ENCODE measurements at places on chromosomes 6 and 20.

GRCh38 chr6:110527516-110527915, 51.1 kb upstream of the SLC22A16 start:
- DNase-seq, result no peak

- DNase-seq, result no peak
These were observed 58.5 kb downstream of the GRM1 start for GRCh38 chr6:146087386-146087785.

DNA sequence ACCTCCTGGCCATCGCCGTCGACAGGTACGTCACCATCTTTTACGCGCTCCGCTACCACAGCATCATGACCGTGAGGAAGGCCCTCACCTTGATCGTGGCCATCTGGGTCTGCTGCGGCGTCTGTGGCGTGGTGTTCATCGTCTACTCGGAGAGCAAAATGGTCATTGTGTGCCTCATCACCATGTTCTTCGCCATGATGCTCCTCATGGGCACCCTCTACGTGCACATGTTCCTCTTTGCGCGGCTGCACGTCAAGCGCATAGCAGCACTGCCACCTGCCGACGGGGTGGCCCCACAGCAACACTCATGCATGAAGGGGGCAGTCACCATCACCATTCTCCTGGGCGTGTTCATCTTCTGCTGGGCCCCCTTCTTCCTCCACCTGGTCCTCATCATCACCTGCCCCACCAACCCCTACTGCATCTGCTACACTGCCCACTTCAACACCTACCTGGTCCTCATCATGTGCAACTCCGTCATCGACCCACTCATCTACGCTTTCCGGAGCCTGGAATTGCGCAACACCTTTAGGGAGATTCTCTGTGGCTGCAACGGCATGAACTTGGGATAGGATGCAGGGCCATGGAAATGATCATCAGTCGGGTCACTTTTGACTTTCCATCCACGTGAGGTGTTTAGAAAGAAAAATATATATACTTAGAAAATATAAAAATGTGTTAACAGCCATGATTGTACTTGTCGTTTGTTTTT, 868 bp downstream of the MC3R start:
- no peak for DNase-seq

- DNase-seq, result no peak
These were observed 117.5 kb downstream of the RIN2 start for GRCh38 chr20:19875376-19876221.

DNA sequence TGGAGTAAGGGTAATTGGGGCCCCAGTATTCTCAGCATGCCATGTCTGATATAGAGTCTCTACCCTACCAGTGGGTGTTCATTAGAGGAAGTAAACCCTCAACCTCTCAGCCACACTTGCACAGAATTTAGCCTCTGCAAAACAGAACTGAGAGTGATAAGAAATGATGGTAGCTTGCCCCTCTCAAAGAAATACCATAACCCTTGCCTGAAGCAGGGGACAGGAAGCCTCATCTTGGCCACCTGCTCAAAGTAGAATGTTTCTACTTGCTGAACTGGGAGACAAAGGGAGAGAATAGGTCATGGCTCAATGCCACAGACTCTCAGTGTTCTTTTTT, 33.7 kb downstream of the SPTLC3 start:
- DNase-seq, result no peak

DNA sequence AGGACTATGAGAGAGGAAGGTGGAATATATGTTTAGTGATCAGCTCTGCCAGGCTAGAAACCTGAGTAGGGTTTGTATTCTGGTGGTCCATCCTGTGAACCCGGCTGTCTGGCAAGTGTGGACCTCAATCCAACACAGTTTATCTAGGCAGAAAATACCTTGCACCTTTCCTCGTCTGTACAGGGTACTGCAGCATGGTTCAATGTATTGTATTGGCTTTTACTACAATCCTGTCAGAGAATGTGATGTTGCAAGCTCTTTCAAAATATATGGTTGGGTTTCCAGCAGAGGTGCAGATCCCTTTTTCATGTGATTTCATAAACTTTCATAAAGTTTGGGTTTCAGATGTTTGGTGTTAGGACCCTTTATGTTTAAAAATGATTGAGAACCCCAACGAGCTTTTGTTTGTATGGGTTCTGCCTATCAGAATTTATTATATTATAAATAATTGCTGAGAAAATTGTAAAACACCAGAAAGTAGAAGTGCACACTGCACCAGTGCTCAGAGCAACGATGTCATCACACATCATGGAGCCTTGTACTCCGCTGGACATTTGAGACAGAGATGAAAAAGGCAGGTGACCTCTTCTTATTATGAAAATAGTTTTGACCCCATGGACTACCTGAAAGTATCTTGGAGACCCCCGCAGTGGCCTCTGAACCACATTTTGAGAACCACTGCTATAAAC, 106.6 kb downstream of the RTN4IP1 start:
- DNase-seq, result no peak

DNA sequence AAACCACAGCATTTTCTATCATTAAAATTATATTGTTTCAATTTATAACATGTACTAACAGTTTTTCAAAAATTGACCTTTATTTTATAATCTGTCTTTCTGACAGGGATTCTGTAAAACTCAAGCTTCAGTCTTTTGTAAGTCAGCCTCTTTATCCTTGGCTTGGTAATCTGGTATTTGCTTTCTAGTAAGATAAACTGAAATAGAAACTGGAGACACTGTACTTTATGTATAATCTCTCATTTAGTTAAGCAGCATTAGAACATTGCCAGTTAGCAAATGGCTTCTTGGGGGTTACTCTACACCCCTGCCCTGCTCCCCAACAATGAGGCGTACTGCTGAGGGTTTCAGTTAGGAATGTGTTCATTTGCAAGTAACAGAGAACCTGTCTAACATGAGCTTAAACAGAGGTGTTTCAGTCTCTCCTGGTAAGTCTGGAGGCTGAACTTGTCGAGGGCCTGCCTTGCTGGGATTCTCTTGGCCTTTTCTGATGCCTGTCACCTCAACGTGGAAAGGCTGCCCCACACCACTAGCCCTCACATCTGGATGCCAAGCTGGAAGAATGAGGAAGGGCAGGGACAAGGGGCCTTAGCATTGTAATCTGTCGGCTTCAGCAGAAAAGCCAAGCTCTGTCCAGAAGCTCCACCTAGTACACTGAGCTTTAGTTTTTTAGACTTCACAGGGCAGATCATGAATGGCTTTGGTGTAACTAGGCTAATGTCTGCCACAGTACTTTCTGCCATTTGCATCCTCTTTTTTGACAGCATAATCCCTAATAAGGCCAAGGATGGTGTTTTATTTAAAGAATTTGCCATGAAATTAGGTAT, 34.8 kb downstream of the SH3BGRL2 start:
- DNase-seq, result no peak

- no peak for DNase-seq
These were observed 97.8 kb upstream of the MRPS10 start for GRCh38 chr6:42315259-42315990.

DNA sequence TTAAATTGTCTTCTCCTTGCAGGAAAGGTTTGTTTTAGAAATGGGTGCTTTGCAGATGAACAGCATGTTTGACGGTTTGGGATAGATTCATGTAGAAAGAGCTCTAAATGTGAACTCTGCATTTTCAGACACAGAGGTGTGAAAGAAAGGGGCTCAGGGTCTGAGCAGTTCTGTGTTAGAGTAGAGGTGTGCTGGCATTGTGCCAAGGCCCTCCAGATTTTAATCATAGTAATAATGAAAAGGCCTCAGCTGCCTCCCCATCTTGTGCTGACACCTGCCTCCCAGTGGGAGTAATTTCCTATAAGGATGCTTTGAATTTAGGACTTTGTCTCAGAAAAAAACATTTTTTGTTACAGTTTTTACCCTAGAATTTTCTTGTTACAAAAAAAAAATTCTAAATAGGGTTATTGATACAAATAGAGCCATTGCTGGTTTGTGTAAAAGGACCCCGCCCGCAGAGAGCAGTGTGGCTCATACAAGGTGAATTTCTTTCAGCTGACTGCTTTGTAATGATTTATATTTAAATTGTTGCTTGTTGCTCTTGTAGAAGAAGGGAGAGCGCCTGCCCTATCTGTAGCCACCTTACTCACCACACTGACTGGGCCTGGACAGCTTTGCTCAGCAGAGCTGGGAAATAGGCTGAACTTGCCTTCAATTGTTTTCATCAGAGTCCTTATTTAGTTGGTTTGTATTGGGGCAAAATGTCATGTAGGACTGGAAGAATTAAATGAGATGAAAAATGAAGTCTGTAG, 294.5 kb downstream of the ZFAND3 start:
- DNase-seq, result no peak

- DNase-seq, result no peak
These were observed 33.5 kb downstream of the DYNLT1 start for GRCh38 chr6:158611039-158611438.

- DNase-seq, result no peak
These were observed 10.7 kb upstream of the SLCO4A1 start for GRCh38 chr20:62631336-62632308.

- DNase-seq, result no peak
These were observed 23.4 kb upstream of the CCN5 start for GRCh38 chr20:44691424-44692423.

GRCh38 chr20:2054911-2055310, 46.7 kb upstream of the STK35 start:
- no peak for DNase-seq

- DNase-seq, result no peak
These were observed 76.8 kb downstream of the SEL1L2 start for GRCh38 chr20:13913572-13913971.

- no peak for DNase-seq
These were observed 2.6 kb upstream of the NR2E1 start for GRCh38 chr6:108163267-108163643.

DNA sequence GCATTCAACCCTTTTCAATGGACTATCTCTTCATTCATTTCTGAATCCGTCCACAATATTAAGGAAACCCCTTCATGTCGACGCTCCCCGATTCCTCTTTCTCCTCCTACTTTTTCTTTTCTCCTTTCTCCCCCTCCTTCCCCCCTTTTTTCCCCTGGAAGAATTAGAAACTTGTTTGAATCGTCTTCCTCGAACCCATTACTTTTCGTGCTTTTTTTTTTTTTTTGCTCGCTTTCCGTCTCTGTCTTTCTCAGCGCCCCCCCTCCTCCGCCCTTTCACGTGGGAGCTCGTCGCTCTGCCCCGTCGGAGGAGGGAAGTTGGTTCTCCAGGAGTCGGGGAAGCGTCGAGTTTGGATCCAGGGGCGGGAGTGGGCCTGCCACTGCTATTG, 2.3 kb upstream of the NKX2-2 start:
- DNase-seq, result no peak

GRCh38 chr20:35776513-35777101, 4.8 kb downstream of the PHF20 start:
- DNase-seq, result no peak

DNA sequence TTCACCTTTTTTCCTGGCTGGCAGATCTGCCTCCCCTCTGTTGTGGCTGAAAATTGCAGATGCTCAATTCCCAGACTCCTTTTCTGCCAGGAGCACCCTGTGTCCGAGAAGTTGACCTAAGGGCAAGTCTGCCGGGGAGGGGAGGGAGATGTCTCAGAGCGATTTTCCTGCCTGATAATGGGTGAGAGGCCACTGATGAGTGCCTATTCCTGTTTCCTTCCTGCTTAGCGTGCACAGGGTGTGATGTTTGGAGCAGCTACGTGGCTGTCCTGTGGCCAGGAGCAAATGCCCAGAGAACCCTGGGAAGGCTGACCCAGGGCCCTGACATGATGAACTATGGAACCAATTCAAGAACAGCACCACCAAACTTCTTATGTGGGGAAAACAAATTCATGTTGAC, 22.5 kb downstream of the SOX4 start:
- no peak for DNase-seq

DNA sequence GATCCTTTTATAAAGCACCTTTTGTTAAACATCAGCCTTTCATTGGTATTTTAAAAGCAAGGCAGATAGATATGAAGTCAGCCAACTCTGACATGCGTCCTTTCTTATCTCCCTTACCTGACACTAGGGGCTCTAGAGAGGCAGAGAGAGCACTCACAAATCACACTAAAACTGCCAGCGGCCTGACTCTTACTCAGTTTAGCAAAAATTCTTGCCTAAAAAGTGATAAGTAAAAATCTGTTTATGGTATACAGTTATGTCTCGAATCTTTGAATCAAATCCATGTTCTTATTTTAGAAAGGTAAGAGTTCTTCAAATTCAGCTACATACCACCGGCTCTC, 10.4 kb upstream of the TDRD6 start:
- no peak for DNase-seq

DNA sequence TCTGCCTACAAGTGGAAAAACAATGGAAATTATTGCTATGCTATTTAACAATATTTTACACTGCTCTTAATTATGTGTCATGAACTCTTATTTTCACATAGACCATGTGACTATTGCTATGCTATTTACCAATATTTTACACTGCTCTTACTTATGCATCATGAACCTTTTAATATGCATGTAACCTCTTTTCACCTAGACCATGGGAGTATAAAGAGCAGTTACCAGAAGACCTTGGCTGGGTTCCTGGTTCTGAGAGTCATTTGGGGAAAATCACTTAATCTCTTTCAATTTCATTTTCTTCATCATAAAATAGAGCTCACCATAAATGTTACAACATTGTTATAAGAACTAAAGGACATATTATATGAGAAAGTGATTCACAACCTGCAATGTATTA, 223.8 kb upstream of the RNF217 start:
- no peak for DNase-seq

- DNase-seq, result no peak
These were observed 123.7 kb downstream of the RCAN2 start for GRCh38 chr6:46367354-46368168.

- no peak for DNase-seq
These were observed 87.8 kb downstream of the GMDS start for GRCh38 chr6:2157441-2158127.

DNA sequence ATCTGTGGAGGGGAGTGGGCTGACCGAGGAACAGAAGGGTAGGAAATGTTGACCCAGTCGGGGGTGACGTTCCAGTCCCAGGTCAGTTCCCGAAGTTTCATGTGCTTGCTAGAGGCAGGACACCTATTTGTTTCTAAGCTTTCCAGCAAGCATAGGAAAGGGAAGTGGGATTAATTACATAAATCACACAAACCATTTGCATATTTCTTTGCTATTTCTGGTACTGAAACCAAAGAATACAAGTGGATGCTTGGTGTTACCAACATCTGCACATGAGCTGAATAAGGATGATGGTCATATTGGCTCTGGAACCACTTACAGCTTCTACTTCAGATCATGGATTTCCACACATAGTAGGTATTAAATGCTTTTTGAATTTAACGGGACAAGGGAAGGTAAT, 546.5 kb downstream of the PRKN start:
- DNase-seq, result no peak

DNA sequence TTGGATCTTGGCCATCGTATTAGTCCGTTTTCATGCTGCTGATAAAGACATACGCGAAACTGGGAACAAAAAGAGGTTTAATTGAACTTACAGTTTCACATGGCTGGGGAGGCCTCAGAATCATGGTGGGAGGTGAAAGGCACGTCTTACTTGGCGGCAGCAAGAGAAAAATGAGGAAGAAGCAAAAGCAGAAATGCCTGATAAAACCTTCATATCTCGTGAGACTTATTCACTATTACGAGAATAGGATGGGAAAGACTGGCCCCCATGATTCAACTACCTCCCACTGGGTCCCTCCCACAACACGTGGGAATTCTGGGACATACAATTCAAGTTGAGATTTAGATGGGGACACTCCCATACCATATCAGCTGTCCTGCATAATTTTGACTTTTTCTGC, 20.1 kb upstream of the REPS1 start:
- DNase-seq, result no peak
